ENCODE measurements at places on chromosomes 5 and 9.

- no peak for DNase-seq
Observed at GRCh38 chr5:61461417-61461816, 129.4 kb downstream of the ZSWIM6 start.

- no peak for DNase-seq
Observed at GRCh38 chr5:107743373-107744000, 72.8 kb upstream of the EFNA5 start.

DNA sequence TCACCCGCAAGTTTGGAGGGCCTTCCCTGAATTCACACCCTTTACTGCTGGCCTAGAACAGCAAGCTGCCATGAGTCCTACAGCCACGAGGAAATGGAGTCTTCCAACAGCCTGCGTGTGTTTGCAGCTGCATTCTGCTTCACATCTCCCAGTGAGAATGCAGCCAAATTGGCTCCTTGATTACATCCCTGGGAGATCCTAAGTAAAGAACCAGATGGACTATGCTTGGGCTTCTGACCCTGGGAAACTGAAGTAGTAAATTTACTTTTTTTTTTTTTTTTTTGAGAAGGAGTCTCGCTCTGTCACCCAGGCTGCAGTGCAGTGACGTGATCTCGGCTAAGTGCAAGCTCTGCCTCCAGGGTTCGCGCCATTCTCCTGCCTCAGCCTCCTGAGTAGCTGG is 617.0 kb upstream of the CDH18 start:
- DNase-seq: no peak

DNA sequence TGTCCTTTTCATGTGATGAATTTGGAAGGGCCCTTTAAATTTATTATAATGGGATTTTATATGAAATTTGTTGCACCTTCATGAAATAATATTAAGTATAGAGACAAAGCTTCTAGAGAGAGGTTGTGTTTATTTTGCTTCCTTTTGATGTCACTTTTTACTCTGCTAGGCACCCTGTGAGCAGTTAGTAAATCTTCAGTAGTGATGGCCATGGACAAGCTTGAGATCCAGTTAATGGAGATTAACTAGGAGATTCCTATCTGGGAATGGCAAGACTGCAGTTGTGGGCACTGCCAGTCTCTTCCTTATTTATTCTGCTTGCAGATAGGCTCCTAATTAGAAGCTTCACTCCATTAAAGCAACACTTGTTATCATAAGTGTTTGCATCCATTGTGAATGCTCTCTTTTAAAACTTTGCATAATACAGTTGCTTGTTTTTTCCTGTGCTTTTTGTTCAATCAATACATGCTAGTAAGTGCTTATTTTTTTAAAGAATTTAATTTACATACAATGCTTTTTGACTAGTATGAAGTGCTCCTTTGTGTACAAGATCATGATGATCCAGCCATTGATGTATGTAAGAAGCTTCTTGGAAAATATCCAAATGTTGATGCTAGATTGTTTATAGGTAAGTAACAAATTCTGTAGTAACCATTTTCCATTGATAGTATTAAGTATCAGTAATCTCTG is 25.9 kb downstream of the UGCG start:
- no peak for DNase-seq

- DNase-seq: no peak
Observed at GRCh38 chr5:81820863-81821262, 70.0 kb upstream of the SSBP2 start.

DNA sequence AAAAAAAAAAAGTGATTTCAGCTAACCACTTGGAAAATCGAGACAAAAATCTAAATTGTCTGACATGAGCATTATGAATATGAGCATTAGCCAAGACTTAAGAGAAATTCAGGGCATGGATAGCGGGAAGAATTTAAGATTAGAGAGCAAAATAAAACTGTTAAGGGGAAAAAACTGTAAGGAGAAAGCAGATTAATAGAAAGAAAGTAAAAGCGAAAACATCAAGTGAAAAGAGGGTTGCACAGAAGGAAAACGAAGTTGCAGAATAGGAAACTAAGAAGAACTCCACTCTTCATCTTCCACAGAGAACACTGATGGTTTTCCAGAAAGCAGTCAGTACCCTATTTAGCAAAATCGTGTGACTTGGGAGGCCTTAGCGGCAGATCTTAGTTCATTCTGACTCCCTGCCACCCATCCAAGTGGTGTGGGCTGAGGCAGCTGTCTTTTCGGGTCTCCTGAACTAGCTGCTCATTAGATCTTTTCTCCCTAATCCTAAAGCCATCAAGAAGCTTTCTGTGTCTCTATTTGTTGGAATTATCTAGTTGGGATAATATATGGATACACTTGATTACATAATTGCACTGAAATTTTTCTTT is 3.7 kb downstream of the NIM1K start:
- DNase-seq: no peak

Data from inflammatory macrophage treated with lipopolysaccharide for 1 hour (primary cell).